ENCODE measurements at places on chromosomes 7 and 10.

DNA sequence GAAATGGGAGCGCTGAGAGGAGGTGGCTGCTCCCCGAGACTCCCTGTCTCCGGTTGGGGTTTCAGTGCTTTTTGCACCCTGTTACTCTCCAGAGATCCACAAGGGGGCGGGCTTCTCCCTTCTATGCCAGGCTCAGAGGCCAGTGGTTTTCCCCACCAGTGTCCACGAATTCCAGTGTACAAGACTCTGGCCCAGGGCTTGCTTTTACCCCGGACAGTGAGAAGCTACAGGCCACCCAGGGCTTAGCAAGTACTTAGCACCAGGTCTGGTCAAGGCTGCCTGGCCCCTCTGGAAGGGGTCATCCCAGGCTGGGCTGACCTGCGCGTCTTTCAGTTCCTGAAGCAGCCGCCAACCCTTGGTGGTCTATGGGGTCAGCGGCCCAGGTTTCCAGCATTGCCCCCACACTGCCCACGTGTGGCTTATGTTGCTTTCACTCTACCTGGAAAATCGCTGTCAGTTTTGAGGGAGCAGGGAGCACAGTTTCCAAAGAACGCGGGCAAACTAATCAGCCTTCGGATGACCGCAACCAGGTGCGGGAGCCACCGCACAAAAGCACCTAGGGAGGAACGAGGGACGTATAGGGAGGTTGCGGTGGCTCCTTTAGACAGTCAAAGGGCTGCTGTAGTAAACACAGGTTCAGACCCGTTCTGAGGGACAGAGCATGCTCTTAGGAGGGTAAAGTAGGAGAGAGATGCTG, 6.8 kb downstream of the CYP26A1 start:
- peaks cover 3% of the 10 kb centered on the region for H3K36me3 ChIP-seq
- peak; percentile 62 for DNase-seq
- no peak overlapping the region for H3K4me3 ChIP-seq
- peaks cover 2% of the 10 kb centered on the region for H3K27me3 ChIP-seq
- no peaks in the 10 kb centered on the region for H3K4me1 ChIP-seq

GRCh38 chr7:142185069-142185468, 72.8 kb downstream of the PRSS58 start:
- H3K27ac ChIP-seq: no peak overlapping the region
- no peaks in the 10 kb centered on the region for H3K36me3 ChIP-seq
- DNase-seq: no peak
- no peaks in the 10 kb centered on the region for H3K27me3 ChIP-seq
- H3K4me1 ChIP-seq: no peaks in the 10 kb centered on the region

GRCh38 chr10:125081931-125082330, 78.4 kb downstream of the CTBP2 start:
- no peaks in the 10 kb centered on the region for H3K27me3 ChIP-seq
- H3K27ac ChIP-seq: no peak overlapping the region
- H3K4me3 ChIP-seq: no peak overlapping the region
- H3K36me3 ChIP-seq: peaks cover 2% of the 10 kb centered on the region
- no peaks in the 10 kb centered on the region for H3K4me1 ChIP-seq
- DNase-seq: no peak

DNA sequence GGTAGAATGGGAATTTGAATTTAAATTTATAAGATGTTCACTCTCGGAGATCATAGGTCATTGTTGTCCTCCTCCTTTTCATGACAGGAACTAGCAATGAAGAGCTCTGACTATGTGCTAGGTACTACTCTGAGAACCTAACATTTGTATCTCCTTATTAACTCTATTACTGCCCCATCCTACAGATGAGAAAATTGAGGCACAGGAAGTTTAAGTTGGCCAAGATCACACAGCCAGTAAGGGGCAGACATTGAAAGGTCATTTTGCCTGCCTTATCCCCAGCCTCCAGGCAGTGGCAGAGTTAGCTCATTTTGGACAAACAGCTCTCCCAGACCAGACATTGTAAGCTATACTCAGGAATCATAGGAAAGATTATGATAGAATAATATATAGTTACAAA, 6.0 kb downstream of the SRGN start:
- no peaks in the 10 kb centered on the region for H3K4me1 ChIP-seq
- peak; percentile 39 for DNase-seq
- H3K27ac ChIP-seq: no peak overlapping the region
- H3K36me3 ChIP-seq: no peaks in the 10 kb centered on the region
- H3K27me3 ChIP-seq: no peaks in the 10 kb centered on the region

DNA sequence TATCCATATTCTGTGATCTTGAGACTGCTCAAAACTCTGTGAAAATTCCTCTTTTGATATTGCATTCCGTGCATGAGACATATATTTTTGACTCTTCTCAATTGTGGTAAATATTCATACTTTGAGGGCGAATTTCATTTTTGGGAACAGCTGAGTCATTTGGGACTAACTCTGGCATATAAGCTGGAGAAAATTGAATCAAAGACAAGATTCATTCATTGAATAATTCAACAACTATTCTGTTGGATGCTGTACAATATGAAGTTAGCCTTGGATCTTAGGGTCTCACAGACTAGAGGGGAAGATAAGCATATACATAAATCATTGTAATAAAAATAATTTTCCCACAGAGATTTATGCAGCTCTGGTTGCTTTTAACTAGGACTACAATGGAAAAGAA, 183.2 kb upstream of the NEBL start:
- no peaks in the 10 kb centered on the region for H3K4me1 ChIP-seq
- DNase-seq: no peak
- H3K36me3 ChIP-seq: no peaks in the 10 kb centered on the region
- H3K4me3 ChIP-seq: no peak overlapping the region
- H3K27me3 ChIP-seq: no peaks in the 10 kb centered on the region
- H3K27ac ChIP-seq: no peak overlapping the region

GRCh38 chr10:113680190-113681111, 739 bp downstream of the CASP7 start:
- H3K4me1 ChIP-seq: no peaks in the 10 kb centered on the region
- no peak for DNase-seq
- no peak overlapping the region for H3K27ac ChIP-seq
- no peaks in the 10 kb centered on the region for H3K27me3 ChIP-seq
- H3K36me3 ChIP-seq: no peaks in the 10 kb centered on the region

- no peaks in the 10 kb centered on the region for H3K27me3 ChIP-seq
- H3K4me1 ChIP-seq: peaks cover 6% of the 10 kb centered on the region
- peak; percentile 69 for DNase-seq
- H3K27ac ChIP-seq: peak within 1 kb of the TSS; percentile 71
- H3K4me3 ChIP-seq: peak within 1 kb of the TSS; percentile 40
Observed at GRCh38 chr7:16421333-16422102, at the start of gene CRPPA. TSS of gene CRPPA (minus strand) at chr7:16421538. CDS start at chr7:16421322, 216 bp downstream.

DNA sequence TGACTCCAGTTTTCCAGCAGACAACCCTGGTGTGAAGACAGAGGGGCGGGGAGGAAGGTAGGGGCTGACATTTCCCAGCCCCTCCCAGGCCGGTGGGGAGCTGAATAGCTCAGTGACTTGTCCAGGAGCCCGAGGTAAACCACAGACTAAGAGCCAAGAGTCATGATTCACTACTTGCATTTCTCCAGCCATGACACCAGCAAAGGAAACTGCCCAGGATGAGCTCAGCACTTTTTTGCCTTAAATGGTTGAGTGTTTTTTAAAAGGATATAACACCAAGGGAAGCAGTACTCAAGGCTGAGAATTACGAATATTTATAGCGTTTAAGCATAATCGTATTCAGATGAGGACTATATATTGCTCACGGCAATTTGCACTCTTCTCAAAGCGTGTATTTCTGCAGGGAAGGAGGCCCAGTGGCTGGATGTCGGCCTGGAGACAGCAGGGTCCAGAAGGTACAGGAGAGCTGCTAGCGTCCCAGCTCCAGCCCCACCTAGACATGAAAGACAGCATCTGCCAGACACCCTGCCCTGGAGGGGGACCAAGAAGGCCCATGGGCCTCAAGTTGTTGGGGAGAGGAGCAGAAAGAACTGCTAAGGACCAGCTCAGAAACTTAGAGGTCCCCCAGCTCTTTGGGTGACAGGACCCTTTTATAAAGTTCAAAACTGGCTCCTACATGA, 141.4 kb downstream of the GRID1 start:
- no peaks in the 10 kb centered on the region for H3K27me3 ChIP-seq
- no peak overlapping the region for H3K27ac ChIP-seq
- H3K4me3 ChIP-seq: no peak overlapping the region
- no peaks in the 10 kb centered on the region for H3K4me1 ChIP-seq
- no peaks in the 10 kb centered on the region for H3K36me3 ChIP-seq

- H3K27ac ChIP-seq: no peak overlapping the region
- H3K4me1 ChIP-seq: no peaks in the 10 kb centered on the region
- H3K27me3 ChIP-seq: no peaks in the 10 kb centered on the region
- H3K36me3 ChIP-seq: no peaks in the 10 kb centered on the region
- no peak for DNase-seq
- H3K4me3 ChIP-seq: no peak overlapping the region
Observed at GRCh38 chr7:4237296-4238235, 444.5 kb upstream of the FOXK1 start.
